T-helper 2 cell (primary cell): ENCODE measurements at places on chromosomes 7 and 10.

DNA sequence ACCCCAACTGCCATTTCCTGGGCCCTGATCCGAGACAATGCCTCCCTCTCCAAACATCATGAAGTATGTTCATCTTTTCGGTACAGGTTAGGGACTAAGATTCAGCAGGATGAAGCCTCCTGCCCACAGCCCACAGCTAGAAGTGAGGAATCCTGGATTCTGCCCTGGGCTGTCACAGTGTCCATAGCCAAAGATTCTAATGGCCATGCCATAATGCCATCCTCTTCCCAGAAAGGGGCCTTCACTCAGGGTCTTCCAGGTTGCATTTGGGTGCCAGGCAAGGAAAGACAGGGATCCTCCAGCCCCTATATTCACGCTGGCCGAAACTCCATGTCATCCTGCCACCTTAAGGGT, 15.7 kb upstream of the ZMIZ1 start:
- DNase-seq, result no peak

DNA sequence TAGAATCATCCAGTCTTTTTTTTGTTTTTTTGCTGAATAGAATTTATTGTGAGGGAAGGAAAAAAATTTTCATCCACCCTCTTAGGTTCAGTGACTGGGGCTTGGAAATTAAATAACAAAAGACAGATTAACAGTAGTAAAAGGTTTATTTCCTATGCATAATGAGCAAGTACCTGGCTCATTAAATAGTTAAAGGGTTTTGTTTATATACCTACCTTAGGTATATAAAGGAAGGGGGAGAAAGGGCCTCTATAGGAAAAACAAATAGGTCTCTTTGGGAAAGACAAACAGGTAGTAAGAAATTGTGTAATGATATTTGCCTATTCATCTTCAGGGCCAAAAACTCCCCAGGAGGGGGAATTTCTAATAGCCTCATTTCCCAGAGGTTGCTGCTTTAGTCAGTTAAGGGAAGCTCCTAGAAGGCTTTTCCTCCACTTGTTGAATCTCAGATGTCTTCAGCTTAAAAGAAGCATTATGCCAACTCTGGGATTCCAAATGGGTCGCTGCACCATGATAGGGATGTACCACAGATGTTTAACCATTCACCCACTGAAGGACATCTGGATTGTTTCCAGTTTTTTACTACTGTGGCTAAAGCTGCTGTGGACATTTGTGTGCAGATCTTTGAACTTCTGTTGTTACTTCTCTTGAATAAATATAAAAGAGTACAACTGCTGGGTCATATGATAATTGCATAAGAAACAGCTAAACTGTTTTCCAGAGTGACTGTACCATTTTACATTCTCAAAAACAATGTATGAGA, 11.3 kb downstream of the ACADSB start:
- no peak for DNase-seq

DNA sequence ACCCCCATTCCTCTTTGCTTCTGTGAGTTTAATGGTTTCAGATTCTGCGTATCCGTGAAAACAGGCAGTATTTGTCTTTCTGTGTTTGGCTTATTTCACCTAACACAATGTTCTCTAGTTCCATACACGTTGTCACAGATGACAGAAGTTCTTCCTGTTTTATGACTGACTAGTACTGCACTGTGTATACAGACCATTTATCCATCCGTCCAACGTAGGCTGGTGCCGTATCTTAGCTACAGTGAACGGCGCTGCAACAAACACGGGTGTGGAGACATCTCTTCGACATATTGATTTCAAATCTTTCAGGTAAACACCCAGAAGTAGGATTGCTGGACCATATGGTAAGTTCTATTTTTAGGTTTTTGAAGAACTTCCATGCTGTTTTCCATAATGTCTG, 181.7 kb downstream of the PARD3 start:
- DNase-seq, result no peak

- no peak for DNase-seq
These were observed 312.5 kb downstream of the SUGCT start for GRCh38 chr7:40447345-40447744.

DNA sequence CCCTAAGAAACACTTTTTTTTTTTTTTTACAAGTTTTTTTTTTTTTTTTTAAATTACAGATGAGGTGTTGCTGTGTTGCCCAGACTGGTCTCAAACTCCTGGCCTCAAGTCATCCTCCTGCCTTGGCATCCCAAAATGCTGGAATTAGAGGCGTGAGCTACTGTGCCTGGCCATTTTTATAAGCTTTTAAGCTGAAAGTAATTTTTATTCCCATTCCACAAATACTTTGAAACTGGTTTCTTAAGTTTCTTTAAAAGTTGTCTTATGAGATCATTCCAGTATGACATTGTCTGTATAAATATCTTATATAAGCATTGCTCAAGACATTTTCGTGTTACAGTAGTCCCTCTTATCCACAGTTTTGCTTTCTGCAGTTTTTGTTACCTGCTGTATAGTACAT, 61.4 kb upstream of the CYP26C1 start:
- no peak for DNase-seq

DNA sequence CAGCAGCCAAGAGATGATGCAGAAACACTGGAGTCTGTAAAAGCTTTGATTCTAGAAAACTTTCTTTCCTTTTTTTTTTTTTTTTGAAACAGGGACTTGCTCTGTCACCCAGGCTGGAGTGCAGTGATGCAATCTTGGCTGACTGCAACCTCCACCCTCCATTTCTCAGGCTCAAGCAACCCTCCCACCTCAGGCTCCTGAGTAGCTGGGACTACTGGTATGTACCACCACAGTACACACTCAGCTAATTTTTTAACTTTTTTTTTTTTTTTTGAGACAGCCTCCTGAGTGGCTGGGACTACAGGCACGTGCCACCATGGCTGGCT, 17.0 kb upstream of the BAG3 start:
- DNase-seq, result no peak
